ENCODE measurements at places on chromosomes 4 and X.

DNA sequence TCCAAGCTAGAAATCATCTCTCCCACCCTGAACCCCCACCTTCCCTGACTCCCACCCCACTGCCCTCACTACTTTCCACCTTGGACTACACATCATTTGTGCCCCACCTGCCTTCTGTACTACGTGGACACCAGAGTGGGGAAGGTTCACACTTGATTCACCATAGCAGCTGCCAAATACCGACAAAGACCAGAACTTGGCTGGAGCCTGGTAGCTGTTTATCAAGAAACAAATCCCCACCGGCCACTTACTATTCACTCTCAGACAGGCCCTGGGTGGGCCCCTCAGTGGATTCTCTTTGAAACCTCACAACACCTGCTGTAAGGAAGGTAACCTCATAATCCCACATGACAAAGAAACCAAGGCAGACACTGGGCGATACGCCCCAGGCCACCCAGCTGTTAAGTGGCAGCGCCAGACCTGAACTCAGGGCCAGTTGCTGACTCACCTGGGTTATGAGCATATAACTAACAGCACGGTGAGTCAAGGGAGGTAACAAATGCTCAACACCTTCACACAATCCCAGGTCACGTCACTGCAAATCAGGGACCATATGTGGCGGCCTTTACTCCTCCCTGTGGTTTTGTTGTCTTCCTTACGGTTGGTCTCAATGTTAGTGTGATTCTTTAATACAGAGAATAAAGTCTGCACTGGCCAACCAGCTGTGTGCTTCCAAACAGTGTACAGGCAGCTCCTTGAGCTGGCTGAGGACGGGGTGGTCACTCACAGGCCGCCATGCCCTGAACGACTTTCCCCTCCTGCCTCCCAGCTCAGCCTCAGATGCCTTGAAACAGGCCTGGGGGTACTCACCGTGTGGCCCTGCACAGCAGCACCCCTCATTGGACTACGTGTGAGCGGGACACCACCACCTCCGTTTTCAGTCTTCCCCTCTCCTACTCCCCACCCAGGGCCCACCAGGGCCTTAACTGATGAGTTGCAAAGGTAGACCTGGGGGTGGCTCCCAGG lies 7.5 kb downstream of the WDR1 start:
- DNase-seq = no peak

- no peak for DNase-seq
Observed at GRCh38 chr4:7361280-7361895, 73.3 kb downstream of the PSAPL1 start.

DNA sequence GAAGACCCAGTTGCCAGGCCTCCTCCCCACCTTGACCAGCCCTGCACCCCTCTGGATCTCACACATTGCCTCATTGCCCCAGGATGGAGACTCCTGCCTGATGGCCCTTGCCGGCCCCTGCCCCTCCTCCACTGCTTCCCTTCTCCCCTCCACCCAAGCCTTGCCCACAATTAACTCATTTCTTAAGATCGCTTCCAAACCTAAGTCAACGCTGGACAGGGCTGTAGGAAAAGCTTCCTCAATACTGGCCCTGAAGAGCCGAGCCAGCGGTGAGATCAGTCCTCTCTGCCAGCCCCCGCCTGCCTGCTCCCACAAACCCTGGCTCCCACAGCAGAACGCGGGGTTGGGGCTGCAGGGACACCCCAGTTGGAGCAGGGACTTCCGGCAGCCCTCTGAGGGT lies 7.5 kb upstream of the HAUS7 start:
- DNase-seq = no peak

- DNase-seq = peak; percentile 15
Observed at GRCh38 chrX:13093529-13094140, 49.2 kb upstream of the FAM9C start.

DNA sequence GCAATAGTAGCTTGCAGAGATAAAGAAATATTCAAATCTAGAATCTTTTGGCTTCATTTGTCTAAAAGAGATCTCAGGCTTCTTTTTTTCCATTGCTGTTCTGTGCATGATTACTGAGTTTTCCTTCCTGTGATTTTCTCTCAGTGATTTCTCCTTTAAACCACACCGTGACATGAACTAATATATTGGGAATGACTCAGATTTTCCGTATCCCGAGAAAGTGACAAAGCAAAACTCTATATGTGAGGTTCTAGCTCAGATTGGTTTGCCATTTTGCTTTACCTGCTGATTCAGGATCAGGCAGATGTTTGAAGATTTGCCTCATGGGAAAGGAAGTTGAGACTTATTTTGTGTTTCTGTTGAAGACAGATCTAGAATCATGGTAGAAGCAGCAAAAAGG lies 59.4 kb downstream of the MTHFD2L start:
- no peak for DNase-seq

DNA sequence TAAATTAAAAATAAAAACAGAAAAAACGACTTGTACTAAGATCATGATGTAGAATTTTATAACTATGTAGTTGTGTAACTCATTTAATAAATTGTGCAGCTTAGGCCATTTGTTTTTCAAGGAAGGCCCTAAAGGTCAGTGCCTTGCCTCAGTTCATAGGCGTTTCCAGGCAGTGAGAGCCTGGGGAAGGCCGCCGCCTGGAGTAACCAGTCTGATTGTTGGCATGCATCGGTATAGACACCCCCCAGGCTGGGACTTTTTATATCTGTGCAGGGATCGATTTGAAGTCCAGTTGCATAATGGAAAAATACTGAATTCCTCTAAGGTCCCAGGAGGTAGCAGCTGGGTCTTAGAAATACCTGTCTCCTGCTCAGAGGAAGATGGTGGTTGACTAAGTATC lies 77.2 kb downstream of the TMEM131L start:
- no peak for DNase-seq

GRCh38 chr4:131427000-131427399 lies 1722.1 kb upstream of the PCDH10 start:
- DNase-seq = no peak

DNA sequence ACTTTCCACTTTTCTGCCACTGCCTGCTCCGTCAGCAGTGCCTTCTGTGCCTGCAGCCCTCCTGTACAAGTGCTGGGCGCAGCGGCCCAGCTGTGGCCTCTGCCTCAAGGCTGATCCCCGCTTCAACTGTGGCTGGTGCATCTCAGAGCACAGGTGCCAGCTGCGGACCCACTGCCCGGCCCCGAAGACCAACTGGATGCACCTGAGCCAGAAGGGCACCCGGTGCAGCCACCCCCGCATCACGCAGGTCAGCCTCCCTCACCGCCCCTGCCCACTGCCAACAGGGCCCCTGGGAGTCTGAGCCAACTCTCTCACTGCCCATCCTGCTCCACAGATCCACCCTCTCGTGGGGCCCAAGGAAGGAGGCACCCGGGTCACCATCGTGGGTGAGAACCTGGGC lies 7.5 kb downstream of the PLXNA3 start:
- no peak for DNase-seq

DNA sequence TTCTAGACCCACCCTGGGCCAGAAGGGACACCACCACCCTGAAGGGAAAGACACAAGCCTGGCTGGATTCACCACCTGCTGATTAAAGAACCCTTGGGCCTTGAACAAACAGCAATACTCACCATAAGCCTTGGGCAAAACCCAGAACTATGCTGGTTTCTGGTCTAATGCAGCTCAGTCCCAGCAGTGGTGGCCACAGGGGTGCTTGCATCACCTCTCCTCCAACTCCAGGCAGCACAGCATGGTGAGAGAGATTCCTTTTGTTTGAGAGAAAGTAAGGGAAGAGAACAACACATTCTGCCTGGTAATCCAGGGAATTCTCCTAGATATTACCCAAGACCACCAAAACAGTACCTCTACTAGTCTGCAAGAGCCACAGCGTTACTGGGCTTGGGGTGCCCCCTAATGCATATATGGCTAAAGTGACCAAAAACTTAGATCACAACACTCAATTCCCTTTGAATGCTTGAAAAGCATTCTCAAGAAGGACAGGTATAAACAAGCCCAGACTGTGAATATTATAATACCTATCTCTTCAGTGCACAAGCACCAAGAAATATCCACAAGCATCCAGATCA lies 25.7 kb downstream of the RNF128 start:
- no peak for DNase-seq

DNA sequence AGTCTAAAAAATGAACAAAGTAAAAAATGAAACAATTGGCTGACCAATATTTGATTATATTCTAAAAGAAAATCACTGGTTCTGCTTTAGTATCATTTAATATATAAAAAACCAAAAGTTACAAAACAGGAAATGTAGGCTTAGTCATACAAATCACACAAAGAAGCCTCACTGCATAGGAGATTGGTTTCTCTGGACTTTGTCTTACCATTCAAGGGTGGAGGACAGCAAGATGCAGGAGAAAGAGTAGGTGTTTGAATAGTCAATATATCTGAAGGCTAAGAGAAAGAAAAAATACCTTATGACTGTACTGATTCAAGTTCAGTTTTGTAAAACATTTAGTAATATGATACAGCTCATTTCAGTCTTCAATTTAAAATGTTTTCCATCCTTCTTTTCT lies 28.6 kb upstream of the TAF9B start:
- no peak for DNase-seq

GRCh38 chr4:169231647-169232262 lies 39.0 kb downstream of the SH3RF1 start:
- no peak for DNase-seq

DNA sequence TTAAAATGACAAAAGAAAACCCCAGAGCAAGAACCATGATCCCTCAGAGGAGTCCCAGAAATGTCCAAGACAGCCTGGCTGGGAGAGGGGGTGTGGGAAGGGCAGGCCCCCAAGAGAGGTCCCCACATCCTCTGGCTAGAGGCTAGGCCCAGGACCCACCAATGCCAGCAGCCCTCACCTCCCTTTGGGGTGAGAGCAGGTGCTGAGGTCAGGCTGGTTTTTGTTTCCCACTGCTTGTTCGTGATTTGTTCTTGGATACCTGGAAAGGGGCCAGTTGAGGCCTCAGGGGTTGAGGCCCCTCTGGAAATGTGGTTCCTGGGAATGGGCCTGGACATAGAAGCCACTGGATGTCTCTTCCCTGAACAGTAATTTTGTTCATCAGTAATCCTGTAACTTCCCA lies 2.3 kb upstream of the GRSF1 start:
- no peak for DNase-seq

DNA sequence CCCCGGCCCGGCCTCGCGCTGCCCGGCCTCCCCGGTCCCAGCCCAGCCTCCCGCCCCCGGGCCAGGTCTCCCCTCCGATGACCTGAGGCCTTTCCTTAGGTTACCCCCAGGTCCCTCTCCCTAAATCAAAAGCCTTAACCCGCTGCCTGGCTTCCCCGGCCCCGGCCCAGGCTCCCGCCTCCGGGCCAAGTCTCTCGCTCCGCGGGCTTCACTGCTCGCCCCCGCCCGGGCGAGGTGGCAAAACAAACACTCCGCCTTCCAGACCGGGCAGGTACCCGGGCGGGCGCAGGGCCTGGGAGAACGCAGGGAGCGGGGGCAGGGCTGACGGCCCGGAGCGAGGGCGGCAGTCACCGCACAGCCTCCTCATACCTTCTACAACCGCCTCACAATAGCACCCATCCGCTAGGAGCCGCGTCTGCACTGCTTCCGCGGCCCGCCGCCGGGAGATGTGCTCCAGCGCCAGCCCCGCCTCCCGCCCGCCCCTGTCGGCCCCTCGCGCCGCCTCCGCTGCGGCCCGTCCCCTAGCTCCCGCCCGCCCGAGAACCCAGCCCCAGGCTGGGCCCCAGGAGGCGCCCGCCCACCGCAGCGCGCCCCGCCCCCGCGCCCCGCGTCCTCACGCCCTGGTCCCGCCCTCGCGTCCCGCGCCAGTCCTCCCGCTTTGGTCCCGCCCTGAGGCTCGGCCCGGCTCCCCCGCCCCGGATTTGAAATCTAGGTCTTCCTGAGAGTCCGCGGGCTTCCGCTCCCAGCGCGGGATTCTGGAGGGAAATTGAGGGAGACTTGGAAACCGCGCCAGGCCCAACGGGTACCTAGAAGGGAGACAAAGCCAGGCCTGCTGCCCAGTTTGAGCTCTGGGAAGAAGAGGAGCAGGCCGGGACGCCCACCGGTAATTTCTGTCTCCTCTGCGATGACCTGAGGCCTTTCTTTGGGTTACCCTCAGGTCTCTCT lies at the start of the genes CASP3 and PRIMPOL:
Gene CASP3, minus strand, starts transcription at position 422 of the 945 bp plus-strand sequence. CDS start 10,994 bp downstream, outside the sequence.
Gene PRIMPOL, plus strand, starts transcription at position 713 of the 945 bp plus-strand sequence. CDS start 7,403 bp downstream, outside the sequence.
- peak; percentile 96 for DNase-seq

- no peak for DNase-seq
Observed at GRCh38 chr4:65508168-65508567, 162.1 kb downstream of the EPHA5 start.

- no peak for DNase-seq
Observed at GRCh38 chr4:152820073-152820472, 40.3 kb downstream of the ARFIP1 start.

GRCh38 chrX:10326578-10326977 lies 169.8 kb downstream of the CLCN4 start:
- DNase-seq = no peak

GRCh38 chr4:132502096-132502552 lies 647.0 kb upstream of the PCDH10 start:
- no peak for DNase-seq

DNA sequence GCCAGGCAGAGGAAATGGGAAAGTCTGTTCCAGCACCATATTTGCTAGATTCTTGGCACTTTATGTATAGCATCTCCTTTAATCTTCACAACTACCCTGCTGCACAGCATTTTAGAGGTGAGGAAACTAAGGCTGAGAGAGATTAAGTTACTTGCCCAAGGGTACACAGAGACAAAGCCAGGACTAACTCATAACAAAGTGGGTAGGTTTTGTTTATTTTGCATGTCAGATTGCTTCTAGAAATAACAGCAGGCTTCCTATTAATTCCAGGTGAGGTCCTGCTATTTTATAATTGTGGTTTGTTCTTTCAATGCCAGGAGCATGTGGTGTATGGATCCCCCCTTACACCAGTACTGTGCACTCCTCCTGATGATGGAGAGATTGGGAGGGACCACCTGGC lies 15.0 kb downstream of the TCEANC start:
- DNase-seq = no peak

GRCh38 chrX:87376896-87377295 lies 140.7 kb upstream of the KLHL4 start:
- DNase-seq = no peak

DNA sequence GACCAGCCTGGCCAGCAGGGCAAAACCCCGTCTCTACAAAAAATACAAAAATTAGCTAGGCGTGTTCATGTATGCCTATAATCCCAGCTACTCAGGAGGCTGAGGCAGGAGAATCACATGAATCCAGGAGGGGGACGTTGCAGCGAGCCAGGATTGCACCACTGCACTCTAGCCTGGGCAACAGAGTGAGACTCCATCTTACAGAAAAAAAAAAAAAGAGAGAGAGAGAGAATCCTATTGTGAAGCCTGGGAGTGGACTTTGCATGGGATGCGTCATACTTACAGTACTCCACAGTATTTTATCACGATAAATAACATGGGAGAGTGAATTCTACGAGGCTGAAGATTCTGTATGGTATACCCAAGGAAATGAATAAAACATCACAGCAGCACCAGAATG lies 139.6 kb downstream of the AASDH start:
- no peak for DNase-seq

GRCh38 chr4:142211444-142211843 lies 575.1 kb downstream of the IL15 start:
- no peak for DNase-seq

DNA sequence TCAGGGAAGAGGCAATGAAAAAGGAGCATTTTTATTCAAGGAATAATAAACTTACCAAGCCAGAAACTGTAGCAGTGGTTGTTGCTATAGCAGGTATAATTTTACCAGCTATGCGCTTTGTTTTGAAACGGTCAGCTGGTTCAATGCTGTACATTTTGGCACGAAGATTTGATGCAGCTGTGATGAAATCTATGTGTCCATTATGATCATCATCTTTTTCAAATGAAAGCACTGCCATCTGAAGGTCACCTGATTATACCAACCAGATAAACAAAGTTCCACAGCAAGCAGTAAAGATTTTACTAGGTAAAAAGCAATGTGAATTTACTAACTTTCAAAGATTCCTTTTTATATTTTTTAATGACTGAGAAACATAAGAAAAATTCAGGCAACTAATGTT lies 66.4 kb downstream of the STAP1 start:
- no peak for DNase-seq

Data from activated T-helper 1 cell treated with anti-CD3 and anti-CD28 coated beads, Interleukin-2, amount 50 U/mL, for 16 hours (primary cell).